Activated naive CD4-positive, alpha-beta T cell treated with Interleukin-2 at 50 U/mL for 16 hours (primary cell): ENCODE measurements at places on chromosomes 6 and 20.

DNA sequence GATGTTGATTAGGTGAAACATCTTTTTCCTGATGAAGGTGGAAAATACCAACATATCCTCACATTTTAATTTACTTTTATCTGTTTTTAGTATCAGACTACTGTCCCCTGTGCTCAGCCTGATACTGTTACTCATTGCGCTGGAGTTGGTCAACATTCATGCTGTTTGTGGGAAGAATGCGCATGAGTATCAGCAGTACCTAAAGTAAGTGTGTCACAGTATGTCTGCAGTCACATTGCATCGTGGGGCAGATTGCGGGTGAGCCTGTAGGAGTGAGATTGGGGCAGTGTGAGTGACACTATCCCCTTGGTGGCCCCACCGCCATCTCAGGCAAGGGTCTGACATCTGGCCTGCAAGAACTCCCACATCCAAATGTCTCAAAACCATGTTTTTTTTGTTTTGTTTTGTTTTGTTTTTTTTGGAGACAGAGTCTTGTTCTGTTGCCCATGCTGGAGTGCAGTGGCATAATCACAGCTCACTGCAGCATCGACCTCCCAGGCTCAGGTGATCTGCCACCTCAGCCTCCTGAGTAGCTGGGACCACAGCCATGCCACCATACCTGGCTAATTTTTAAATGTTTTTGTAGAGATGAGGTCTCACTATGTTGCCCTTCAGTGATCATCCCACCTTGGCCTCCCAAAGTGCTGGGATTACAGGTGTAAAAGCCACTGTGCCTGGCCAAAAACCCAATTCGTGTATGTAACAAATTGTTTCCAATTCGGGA, 27.8 kb downstream of the ERMARD start:
- DNase-seq, result no peak

GRCh38 chr6:82033631-82034211, 213.8 kb downstream of the IBTK start:
- DNase-seq, result no peak

GRCh38 chr6:159760602-159761057, 1.2 kb upstream of the ACAT2 start:
- no peak for DNase-seq

- DNase-seq, result peak; percentile 33
These were observed 637 bp downstream of the ABHD12 start for GRCh38 chr20:25389858-25390537.

DNA sequence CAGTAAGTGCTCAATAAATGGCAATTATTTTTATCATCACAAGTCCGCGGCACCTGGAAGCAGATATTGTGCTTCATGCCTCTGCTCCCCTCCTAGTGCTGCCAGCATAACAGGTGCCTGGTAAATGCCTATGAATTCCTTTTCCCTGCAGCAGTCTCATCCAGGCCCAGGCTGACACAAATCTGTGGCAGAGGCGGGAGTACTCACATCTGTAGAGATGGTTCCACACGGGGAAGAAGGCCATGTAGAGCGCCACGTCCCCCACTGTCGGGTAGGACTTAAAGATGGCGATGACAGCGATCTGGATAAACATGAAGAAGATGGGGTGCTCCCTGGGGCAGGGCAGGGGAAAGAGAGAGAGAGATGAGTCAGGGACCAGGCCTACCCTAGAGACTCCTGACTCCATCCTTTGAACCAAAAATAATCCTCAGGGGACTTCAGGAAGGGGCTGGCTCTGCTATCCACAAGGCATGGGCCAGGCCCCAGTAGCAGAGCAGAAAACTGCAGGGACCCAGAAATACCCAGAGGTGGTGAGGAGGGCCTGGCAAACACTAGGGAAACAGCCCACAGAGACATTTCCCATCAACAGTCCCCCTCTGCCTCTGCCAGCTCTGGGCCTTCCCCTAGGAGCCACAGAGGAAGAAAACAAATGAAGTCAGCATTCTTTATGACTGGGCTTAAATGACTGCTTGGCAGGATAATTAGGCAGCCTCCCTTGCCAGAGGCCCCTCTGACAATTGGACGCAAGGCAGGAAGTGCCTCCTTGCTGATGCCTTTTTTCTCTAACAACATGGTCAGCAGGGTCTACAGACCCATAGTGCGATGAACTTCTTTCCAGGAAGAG, 23.0 kb downstream of the MAP1LC3A start:
- DNase-seq, result peak; percentile 10

DNA sequence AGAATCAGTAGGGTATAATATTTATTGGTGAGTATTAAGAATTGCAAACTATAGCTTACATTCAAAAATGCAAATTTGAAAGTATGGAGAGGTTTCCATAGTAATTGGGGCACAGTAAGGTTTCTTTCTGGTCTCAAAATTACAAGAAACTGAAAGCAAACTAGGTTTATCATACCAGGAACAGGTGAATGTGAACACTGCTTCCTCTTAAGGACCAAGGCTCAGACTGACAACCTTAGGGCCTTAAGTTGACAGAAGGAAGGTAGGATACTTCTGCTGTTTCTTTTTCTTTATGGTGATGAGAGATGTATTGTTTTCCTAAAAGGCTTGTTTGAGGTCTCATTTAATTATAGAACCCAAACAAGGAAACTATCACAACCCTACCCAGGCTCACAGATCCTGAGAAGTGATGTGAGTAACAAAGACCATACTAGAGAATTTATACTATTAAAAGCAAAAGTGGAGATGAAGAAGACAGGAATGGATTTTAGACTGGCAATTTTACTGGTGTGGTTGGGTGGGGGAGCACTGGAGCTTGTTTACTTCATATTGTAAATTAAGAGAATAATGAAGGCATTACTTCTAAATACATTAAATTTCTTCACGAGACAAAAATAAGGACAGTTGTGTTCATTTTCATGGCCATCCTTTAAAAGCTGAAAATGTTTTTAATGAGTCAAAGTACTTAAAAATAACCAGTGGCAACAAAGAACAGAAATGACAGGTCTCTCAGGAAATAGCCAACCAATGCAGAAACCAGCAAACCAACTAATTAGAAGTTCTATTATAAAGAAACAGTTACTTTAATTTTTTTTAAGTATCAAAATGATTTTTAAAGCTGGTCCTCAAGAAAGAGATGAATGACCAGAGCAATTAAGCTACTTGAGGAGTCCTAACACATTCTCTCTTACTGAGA, 21.3 kb downstream of the STAU1 start:
- DNase-seq, result no peak

- no peak for DNase-seq
These were observed 35.9 kb upstream of the TBC1D22B start for GRCh38 chr6:37221585-37222124.

DNA sequence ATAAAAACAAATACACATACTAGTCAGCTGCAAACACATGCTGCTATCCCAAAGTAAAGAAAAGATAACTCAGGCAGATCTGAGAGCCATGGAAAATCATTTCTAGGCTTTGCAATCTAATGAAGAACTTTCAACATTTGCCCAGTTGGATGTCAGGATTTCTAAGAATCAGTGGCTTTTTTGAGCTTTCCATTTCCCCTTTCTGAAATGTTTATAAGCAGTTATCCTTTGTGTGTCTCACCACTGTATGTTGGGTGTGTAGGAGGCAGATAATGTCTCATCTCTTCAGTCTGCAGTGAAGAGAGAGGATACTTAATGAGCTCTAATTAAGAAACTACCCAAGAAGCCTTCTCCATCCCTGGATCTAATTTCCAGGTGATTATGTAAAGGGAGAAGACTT, 43.6 kb downstream of the RGS17 start:
- no peak for DNase-seq
